ENCODE measurements at places on chromosomes 7 and 10.

DNA sequence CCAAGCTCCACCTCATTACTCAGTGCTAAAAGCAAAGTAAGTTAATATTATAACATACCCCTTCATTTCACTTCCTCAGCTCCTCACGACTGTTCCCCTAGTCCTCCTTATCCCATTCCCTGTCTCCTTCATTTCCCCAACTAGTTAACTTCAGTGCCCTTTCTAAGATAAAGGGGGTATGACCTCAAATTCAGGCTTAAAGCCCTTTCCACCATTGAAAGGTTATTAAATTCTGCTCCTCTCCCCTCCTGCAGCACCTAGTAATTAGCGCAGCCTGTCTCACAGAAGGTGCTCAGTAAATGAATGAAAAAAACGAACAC lies 1.0 kb downstream of the CRPPA start:
- no peak for DNase-seq

DNA sequence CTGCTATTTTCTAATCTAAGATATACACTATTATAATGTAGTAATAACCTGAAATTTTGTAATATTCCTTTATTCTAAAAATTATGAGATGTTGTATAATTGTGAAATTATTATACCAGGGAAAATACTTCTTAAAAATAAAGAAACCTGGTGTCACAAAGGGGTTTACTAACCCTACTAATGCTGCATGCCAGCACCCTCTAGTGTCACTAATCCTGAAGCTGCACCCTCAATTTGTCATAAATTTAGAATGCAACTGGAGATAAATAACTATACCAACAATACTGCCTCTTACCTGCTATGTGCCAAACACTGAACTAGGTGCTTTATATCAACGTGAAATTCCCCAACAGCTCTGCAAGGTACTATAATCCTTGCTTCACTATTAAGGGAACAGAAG lies 30.8 kb downstream of the TM9SF3 start:
- DNase-seq: no peak

GRCh38 chr10:52420656-52421055 lies 106.6 kb downstream of the DKK1 start:
- no peak for DNase-seq

DNA sequence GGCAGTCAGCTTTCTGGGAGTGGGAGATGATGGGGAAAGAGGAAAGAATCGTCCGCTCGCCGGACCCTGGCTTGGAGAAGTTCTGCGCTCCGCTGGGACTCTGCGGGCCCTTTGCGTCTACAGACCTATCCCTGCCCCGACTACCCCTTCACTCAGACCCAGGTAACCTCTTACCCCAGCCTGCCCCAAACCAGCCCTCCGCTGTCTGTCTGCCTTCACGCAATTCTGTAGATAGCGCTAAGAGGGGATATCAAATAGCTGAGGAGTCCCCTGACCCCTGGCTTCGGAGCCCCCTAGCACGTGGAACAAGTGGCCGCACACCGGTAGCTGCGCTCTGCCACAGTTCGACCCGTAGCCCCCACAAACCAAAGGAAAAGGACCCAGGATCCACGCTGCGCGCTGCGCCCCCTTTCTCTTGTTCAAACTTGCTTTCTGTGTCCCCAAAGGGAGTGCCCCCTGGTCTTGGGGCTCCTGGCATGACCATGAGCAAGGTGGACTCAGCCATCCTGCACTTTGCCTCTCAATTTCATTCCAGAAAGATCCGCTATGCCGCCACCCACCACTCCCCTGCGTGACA lies 7.0 kb downstream of the HOXA4 start:
- no peak for DNase-seq

DNA sequence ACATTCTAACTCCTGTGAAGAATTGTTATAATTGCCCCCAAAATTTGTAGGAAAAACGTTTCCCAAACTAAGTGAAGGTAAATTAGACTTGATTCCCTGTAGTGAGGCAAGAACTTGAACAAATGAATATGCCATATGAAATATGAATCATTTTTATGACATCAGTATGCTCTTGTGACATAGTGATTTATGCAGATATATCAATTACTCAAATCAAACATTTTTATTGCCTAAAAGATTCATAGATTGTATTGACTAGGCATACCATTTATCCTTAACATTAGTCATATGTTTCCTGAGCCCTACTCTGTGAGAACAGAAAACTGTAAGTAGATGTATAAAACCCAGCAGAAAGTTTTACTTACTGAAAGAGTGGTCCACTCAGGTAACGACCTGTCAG lies 245.6 kb downstream of the MALRD1 start:
- no peak for DNase-seq

DNA sequence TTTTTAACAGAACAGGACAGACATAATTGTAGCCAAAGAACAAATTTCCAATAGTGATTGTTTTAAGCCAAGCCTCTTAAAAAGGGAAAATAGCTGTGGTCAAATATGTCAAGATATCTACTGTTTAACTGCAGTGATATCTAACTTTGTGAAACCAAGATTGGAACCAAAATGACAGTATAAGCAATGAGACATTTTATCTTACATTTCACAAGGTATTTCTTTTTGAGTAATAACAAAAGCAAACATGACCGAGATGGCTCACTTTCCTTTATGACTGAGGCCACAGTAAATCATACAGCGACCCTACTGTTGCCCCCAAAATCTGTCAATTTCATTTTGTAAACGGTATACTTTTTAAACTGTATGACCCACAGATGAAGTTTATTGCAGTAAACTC lies 215.8 kb downstream of the MLLT10 start:
- no peak for DNase-seq

DNA sequence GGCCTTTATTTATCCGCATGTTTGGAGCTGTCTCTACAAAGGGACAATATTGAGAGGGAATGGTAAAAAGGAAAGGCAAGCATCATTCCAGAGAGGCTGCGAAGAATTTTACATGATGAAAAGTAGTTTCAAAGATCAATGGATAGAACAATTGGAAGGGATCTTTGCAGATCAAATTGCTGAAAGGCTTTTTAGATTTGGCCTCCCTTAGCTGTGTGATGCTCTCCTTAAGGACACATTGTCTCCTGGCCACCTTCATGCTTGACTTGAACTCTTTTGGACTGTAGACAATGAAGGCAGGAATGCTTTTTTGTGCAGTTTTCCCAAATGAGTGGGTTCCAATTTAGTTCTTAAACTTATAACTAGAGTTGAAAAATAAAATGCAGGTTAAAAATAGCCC lies 344.7 kb downstream of the ARL4A start:
- DNase-seq: no peak

- no peak for DNase-seq
Measured at GRCh38 chr7:29139191-29139590, 7.1 kb downstream of the CPVL start.

- no peak for DNase-seq
Measured at GRCh38 chr10:56341612-56342011, 19.4 kb downstream of the ZWINT start.

GRCh38 chr7:91343420-91343960 lies 79.3 kb downstream of the FZD1 start:
- DNase-seq: no peak

DNA sequence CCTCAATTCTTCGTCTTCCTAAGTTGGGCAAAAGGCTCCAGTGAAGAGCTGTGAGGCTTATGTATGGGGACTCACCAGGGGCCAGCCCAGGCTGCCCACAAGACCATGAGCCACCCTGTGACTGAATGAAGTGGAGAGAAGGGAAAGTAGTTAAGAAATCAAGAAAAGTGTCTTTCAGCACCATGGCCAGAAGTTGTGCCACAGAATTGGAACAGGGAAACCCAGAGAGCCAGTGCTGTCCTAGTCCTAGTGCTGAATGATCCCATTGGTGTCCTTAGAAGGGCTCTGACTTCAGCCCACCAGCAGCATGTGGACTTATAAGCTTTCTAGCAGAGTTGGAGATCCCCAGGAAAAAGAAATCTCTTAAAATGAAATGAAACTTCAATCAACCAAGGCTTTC lies 37.0 kb upstream of the CCSER2 start:
- peak; percentile 27 for DNase-seq
